ENCODE measurements at places on chromosomes 2 and 18.

- DNase-seq = no peak
Observed at GRCh38 chr2:127619877-127620705, 25.9 kb upstream of the GPR17 start.

DNA sequence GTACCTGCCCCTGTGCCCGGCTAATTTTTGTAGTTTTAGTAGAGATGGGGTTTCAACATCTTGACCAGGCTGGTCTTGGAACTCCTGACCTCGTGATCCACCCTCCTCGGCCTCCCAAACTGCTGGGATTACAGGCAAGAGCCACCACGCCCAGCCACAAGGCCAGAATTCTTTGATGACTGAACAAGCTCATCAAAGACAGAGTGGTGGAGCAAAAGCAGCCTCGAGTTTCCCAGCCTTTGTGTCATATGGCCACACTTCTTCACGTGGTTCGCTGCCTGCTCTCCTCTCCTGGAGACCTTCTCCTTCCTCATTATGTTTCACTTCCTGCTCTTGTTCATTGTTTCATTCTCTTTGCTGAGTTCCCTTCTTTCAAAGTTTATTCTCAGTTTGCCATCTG, 9.9 kb upstream of the NPC1 start:
- DNase-seq = no peak

GRCh38 chr2:204665207-204665606, 119.9 kb downstream of the PARD3B start:
- DNase-seq = no peak

- DNase-seq = no peak
Observed at GRCh38 chr2:219500135-219500534, 1.4 kb downstream of the GMPPA start.

- no peak for DNase-seq
Observed at GRCh38 chr18:13377496-13377895, 158.9 kb downstream of the LDLRAD4 start.

- no peak for DNase-seq
Observed at GRCh38 chr2:85286918-85287317, 40.9 kb downstream of the TGOLN2 start.

DNA sequence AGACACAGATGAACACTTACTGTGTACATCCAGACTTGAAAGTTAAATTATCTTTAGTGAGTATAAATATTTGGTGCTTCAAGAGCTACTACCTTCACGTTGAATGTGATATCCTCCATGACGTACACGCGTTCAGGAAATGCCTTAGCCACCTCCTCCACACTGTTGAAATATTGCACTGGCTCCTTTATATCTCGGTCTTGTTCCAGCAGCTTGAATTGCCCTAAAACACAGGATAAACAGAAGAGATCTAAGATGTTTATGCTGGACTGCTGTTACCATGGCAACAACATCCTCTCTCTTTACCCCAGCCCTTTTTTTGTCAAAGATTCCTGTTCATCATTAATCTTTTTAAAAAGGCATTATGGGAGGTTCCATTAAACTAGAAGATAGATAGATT, 120.3 kb downstream of the MEP1B start:
- DNase-seq = no peak

- DNase-seq = no peak
Observed at GRCh38 chr2:107545066-107545465, 281.6 kb upstream of the RGPD4 start.

GRCh38 chr18:49169037-49169521, 218.3 kb upstream of the SMAD7 start:
- no peak for DNase-seq
